ENCODE measurements at places on chromosomes 2 and 18. TPM values are rescaled to one million over a fixed set of nuclear protein-coding genes. Genes with fewer than 3 reads are reported as not detected.

GRCh38 chr2:140975237-140975636 is 1155.6 kb downstream of the LRP1B start:
- H3K4me1 ChIP-seq = no peaks in the 10 kb centered on the region
- H3K4me3 ChIP-seq = no peak overlapping the region
- no peaks in the 10 kb centered on the region for H3K36me3 ChIP-seq
- DNase-seq = no peak

DNA sequence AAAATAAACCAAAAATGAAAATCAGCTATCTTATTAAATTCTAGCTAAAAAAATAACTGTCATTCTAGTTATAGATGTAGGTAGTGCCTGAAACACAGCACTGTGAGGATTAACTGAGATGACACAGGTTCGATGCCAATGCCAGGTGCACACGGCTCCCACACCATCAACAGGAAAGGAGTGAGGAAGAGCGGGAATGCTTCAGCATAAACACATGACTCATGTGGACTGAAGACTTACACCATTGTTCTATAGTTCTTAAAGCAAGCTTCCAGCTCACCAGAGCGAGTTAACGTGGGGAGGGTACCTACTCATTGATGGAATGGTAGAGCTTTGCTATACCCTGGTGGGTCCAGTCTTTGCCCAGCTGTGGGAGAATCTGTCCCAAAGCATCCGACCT is 76.7 kb downstream of the EMILIN2 start:
- no peaks in the 10 kb centered on the region for H3K4me1 ChIP-seq
- H3K27ac ChIP-seq = no peak overlapping the region
- H3K27me3 ChIP-seq = no peaks in the 10 kb centered on the region
- H3K4me3 ChIP-seq = no peak overlapping the region
- no peak for DNase-seq
- peaks cover 98% of the 10 kb centered on the region for H3K36me3 ChIP-seq

DNA sequence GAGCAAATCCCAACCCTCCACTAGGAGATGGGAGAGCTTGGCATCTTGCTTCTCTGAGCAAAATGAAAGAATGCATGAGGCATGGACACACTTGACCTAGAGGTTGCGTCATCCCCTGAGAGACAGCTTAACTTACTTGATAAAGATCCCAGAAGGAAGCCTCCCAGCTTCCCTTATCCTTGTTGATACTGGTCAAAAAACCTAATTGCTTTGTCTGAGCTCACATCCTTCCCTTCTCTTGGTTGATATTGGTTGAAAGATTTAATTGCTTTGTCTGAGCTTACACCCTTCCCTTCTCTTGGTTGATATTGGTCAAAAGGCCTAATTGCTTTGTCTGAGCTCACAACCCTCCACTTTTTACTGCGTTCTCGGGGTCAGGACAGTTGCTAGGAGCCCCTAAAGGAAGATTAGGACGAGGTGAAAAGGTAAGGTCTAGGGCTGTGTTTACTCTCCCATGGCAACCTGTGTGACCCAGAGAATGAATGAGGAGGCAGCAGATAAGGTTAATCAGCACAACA is 12.2 kb upstream of the BOD1L2 start:
- no peak for DNase-seq
- no peaks in the 10 kb centered on the region for H3K27me3 ChIP-seq
- H3K27ac ChIP-seq = no peak overlapping the region
- no peak overlapping the region for H3K4me3 ChIP-seq

- no peaks in the 10 kb centered on the region for H3K27me3 ChIP-seq
- H3K36me3 ChIP-seq = no peaks in the 10 kb centered on the region
- H3K4me3 ChIP-seq = no peak overlapping the region
- no peak overlapping the region for H3K27ac ChIP-seq
These were observed 42.4 kb upstream of the DDX18 start for GRCh38 chr2:117771969-117772630.

DNA sequence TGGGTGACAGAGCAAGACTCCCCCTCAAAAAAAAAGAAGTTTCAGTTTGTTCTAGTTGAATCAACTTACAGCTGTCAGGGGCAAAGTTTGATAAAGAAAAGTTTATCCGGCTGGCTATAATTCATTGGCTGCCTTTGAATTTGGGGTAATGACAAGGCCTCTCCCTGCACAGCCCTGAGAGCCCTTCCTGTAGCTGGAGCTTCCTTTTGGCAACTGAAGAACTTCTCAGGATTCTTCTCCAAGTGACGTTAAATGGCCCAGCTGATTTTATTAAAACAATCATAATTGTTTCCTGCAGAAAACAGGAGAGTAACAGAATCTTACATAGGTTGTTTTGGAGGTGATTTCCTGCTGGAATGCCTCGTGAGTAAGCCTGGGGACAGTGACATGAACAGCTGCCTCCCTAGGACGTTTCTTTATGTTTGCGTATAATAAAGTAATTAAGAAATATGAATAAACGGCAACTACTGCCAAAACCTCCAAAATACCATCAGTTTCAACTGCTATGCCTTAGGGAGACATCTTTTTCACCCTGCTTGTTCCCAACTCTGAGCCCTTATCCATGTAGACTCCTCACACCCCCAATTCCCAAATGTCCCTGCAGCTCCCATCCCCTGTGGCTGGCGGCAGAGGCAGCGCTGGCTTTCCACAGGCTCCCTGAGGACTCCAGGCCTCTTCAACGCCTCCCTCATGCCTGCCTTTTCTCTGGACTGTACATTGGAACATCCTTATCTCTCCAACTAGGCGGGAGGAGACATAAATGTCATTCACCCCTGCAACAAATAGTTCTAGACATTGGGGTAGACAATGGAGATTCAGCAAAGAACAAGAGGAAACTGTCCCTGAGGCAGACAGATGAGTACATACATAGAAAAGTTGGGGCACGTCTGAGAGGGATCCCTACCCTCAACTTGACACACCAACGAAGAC is 59.2 kb upstream of the FZD7 start:
- H3K36me3 ChIP-seq = no peaks in the 10 kb centered on the region
- no peak overlapping the region for H3K4me3 ChIP-seq
- no peaks in the 10 kb centered on the region for H3K27me3 ChIP-seq
- no peak for DNase-seq
- no peaks in the 10 kb centered on the region for H3K4me1 ChIP-seq
- no peak overlapping the region for H3K27ac ChIP-seq

ANKRD30BL gene
- total RNA-seq = not detected

IL37 gene
- total RNA-seq = not detected

DNA sequence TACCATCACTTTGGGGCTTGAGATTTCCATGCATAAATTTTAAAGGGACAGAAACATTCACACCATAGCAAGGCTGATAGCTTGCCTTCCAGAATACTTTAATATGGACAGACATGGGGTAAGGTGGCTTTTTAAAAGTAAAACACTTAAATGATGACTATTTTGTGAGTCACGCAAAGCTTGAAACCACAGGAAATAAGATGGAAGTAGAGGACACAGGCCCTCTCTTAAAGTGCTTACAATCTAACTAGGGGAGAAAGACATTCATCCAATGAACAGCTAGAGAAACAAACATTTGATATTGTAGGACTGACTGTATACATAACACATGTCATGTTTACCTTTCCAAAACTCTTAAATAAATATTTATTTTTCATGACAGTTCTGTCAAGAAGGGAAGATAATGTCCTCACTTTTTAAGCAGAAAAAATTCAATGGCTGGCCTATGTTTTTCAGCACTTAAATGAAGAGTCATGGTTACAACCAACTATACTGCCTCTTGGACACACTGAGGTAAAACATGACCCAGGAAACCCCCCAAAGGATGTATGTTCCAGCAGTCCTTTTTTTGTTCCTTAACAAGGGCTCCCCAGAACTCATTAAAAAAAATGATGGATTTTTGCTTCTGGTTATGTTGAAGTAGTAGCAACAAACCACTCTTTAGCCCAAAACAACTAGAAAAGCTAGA is 120.0 kb upstream of the RBMS1 start:
- H3K36me3 ChIP-seq = no peaks in the 10 kb centered on the region
- no peak overlapping the region for H3K4me3 ChIP-seq
- H3K27me3 ChIP-seq = no peaks in the 10 kb centered on the region
- no peak overlapping the region for H3K27ac ChIP-seq
- H3K4me1 ChIP-seq = no peaks in the 10 kb centered on the region

DNA sequence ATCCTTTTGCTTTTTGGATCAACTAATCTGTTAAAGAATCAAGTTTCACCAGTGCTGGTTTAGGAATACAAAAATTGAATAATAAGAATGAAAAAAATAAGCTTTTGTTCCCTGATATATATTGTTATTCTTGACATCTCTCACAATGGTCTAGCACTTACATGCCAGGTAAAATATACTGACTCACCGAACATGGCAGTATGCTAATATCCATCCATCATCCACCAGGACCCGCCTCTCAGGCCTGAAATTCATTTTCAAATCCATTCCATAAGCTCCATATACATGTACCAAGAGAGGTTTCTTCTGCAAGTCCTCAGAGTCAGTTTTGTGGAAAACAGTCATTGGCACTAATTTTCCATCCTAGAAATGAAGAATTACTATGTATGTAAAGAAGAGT is 32.5 kb downstream of the PREPL start:
- H3K36me3 ChIP-seq = no peaks in the 10 kb centered on the region
- DNase-seq = no peak
- no peaks in the 10 kb centered on the region for H3K27me3 ChIP-seq
- no peaks in the 10 kb centered on the region for H3K4me1 ChIP-seq
- no peak overlapping the region for H3K27ac ChIP-seq

GRCh38 chr2:35293261-35293660 is 1062.3 kb upstream of the CRIM1 start:
- H3K36me3 ChIP-seq = no peaks in the 10 kb centered on the region
- H3K27ac ChIP-seq = no peak overlapping the region
- H3K4me3 ChIP-seq = no peak overlapping the region

- no peaks in the 10 kb centered on the region for H3K27me3 ChIP-seq
- H3K4me3 ChIP-seq = no peak overlapping the region
- H3K36me3 ChIP-seq = no peaks in the 10 kb centered on the region
- H3K4me1 ChIP-seq = peaks cover 27% of the 10 kb centered on the region
These were observed 102.1 kb upstream of the SH3BP4 start for GRCh38 chr2:234849678-234850077.

DNA sequence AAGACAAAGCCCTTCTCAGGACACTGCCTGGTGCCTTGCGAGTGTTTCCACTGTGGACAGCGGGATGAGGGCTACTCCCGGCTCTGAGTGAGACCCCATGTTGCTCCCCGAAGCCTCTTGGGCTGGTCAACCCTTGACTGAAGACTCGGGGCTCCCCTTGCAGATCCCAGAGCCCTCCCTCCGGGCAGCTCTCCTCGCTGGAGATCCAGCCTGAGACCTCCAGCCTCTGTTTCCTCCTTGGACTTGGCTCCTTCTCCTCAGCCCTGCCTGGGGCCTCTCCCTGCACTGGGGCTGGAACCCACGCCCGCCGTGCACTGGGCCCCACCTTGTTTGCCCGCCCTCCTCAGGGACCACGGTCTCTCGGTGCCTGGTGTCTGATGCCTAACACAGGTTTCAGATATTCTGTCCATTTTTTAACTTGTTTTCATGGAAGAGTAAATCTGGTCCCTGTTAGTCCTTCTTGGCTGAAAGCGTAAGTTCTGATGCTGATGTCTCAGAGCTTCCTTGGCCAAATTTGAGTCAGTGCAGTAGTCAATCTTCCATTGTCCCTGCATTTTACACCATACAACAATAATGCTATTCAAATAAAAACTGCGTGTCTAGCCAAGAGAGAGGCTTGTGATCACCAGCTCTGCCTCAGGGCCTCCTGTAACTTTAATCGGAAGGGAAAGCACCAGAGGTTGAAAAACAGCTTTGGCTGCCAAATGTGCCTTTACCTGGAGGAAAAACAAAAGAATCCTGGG is 139.3 kb upstream of the CTDP1 start:
- H3K4me3 ChIP-seq = no peak overlapping the region
- H3K27ac ChIP-seq = no peak overlapping the region
- no peaks in the 10 kb centered on the region for H3K4me1 ChIP-seq
- H3K27me3 ChIP-seq = no peaks in the 10 kb centered on the region

ADD2 gene
- total RNA-seq = 1.00 TPM

DNA sequence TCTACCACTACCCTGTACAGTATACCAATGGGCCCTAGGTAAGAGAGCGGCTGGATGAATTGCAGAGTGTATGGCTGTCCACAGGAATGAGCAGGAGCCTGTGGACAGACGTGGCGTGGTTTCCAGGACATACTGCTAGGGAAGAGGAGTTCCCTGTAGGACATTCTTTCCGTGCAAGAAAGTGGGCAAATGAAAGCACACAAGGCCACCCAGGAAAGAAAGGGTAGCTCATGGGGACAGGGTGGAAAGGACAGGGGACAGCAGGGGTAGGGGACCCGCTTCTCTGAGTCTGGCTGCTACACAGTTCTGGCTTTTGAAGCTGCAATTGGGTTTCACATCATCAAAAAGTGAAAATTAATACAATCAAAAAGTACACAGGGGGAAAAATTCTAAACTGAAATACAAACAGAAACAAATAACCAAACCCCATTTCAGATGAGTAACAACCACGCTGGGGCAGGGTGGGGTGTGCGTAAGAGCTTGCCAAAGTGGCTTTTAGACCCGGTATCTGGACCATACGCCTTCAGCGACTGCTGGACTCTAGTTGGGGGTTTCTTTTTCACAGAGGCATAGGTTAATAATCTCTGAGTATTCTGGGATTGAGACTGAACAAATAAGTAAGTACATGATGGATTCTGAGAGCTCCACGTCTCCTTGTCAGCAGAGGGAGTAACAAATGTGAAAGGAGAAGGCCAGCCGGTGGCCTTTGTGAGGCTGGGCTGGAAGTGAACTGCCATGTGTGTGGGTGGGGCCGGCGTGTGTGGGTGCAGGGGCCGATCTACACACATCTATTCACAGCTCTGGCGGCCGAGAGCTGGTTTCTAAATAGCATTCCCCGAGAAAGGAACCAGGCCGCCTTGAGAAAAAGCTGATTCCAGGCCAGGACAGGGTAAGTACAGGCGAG is 84.0 kb downstream of the HDAC4 start:
- H3K27me3 ChIP-seq = no peaks in the 10 kb centered on the region
- H3K4me1 ChIP-seq = no peaks in the 10 kb centered on the region
- no peaks in the 10 kb centered on the region for H3K36me3 ChIP-seq
- H3K27ac ChIP-seq = no peak overlapping the region
- no peak for DNase-seq
- no peak overlapping the region for H3K4me3 ChIP-seq

DNA sequence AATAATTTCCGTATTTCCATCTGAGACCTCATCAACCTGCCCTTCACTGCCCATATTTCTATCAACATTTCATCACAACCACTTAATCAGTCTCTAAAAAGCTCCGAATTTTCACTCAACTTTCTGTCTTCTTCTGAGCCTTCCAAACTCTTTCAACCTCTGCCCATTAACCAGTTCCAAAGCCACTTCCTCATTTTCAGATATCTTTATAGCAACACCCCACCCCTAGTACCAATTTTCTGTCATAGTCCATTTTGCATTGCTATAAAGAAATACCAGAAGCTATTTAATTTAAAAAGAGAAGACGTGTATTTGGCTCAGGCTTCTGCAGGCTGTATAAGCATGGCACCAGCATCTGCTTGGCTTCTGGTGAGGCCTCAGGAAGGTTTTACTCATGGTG is 107.0 kb downstream of the PTGR3 start:
- H3K36me3 ChIP-seq = no peaks in the 10 kb centered on the region
- no peak overlapping the region for H3K4me3 ChIP-seq
- no peaks in the 10 kb centered on the region for H3K4me1 ChIP-seq

GRCh38 chr2:73366060-73366459 is 19.6 kb upstream of the ALMS1 start:
- no peaks in the 10 kb centered on the region for H3K4me1 ChIP-seq
- H3K27ac ChIP-seq = no peak overlapping the region
- H3K36me3 ChIP-seq = no peaks in the 10 kb centered on the region
- no peak for DNase-seq
- no peak overlapping the region for H3K4me3 ChIP-seq
- no peaks in the 10 kb centered on the region for H3K27me3 ChIP-seq

POTEI gene
- not detected for total RNA-seq

Measured in right lobe of liver (tissue), 6 donors.